ENCODE measurements at places on chromosomes 4 and X.

- DNase-seq: no peak
These were observed 8.1 kb downstream of the RAPGEF2 start for GRCh38 chr4:159110961-159111360.

- DNase-seq: peak; percentile 51
These were observed 607 bp upstream of the SCOC start for GRCh38 chr4:140372751-140373327.

GRCh38 chr4:123479944-123480343, 83.3 kb downstream of the SPRY1 start:
- DNase-seq: no peak

DNA sequence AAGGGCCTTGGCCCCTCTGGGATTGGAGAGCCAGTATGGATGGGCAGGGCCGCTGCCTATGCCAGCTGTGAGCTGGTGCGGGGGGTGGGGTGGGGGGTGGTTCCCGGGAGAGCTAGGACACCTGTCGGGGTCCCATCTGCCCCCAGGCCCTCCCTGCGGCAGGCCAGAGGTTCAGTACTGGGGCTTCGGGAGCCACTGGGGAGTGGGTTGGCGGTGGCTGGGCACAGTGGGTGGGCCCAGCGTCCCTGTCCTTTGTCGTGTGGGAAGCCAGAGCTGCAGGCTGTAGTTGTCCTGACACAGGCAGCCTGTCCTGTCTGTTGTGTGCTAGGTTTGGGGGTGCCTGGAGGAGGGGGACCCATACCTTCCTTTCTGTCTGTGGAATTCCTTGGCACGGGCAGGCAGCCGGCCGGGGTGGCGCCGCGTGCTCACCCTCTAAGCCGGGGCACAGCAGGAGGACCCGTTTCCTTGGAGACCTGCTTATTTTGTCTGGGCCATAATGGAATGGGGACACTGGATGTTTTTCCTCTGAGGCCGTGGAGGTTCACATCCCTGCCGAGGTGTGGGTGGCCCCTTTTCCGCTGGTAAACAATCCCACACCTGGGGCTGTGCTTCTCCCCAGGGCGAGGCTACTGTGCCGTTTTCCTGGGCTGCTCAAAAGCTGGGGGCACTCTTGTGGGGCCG, 14.8 kb downstream of the DOK7 start:
- no peak for DNase-seq

DNA sequence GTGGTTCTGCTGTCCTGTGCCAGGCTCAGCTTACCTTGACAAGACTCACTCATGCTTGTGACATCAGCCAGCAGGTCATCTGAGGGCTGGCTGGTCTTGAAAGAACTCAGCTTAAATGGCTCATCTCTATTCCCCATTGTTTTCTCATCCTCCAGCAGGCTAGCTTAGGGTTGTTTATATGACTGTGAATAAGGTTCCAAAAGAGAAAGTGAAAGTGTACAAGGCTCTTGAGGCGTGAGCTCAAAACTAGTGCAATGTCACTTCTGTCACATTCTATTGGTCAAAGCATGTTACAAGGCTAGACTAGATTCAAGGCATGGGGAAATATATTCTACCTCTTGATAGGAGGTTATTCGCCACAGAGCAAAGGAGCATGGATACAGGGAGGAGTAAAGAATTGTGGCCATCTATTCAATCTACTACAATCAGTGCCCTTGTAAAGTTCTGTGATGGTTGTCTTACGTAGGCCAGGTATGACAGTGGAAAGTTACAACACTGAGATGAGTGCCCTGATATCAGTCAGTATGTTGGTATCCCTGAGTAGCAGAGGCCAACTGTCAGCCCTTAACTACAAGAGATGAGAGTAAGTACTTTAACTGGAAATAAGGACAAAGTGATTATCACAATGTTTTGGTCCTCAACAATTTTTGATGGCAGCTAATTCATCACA, 19.8 kb upstream of the TMLHE start:
- no peak for DNase-seq

- no peak for DNase-seq
These were observed 821 bp upstream of the NALF2 start for GRCh38 chrX:69503228-69503781.

DNA sequence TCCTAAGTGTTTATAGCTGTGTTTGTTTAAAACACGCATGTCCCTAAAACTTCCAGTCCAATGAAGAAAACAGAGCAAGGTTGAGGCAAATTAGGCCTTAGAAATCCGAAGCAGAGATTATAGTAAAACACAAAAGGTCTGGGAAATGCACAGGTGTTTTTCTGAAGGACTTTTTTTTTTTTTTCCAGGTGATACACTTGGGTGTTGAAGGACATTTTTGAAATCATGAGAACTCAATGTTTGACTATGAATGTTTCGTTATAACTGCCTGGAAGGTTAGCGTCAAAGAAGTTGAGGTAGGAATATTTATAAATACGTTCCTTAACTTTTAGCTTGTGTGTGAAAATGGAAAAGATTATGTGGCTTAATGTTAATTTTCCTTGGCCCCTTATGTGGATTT, 45.5 kb downstream of the FHIP1A start:
- no peak for DNase-seq

GRCh38 chrX:150870029-150870428, 28.4 kb downstream of the CD99L2 start:
- DNase-seq: no peak

DNA sequence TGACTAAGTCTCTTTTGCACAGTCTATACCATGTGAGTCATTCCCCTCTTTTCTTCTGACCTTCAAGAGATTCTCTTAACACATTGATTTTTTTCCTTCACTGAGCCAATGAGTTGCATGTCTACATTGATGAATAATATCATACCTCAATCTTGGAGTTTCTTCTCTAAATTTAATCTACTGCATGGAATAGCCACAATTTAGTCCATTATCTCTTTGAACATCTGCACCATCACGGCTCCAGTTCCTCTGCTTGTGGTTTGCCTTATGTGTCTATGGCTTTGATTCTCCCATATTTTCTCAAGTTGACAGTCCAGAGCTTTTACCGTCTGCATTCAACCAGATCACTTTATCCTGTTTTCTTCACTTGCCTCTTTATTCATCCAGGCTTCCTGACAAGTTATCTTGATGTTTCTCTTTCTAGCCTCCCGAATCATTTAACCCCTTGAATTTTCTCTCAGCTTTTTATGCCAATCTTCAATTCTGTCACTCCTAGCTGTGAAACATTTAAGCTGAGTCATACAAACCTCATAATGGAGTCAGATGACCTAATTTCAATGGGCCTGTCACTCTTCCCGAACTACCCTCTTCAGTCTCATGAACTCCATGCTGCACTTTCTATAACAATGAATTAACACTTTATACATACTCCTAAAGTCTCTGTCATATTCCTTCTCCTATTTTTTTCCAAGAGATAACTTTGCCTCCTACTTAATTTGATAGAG, 222.3 kb downstream of the CPE start:
- DNase-seq: no peak

DNA sequence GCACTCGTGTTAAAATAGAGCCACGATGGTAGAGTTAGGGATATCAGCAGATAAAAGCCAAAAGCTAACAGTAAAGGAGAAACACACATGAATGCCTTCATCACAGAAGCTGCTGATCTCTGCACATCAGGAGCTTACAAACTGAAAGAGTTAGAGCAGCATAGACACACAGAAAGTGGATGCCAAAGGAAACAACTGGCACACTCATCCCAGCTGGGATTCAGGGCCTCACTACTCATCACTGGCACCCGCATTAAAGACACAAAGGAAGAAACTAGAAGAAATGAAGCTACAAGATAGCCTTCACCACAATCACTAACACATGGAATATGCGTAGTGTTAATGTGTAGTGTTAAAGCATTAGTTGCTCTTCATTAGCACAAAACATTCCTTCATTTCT, 156.4 kb upstream of the TBL1X start:
- DNase-seq: no peak

DNA sequence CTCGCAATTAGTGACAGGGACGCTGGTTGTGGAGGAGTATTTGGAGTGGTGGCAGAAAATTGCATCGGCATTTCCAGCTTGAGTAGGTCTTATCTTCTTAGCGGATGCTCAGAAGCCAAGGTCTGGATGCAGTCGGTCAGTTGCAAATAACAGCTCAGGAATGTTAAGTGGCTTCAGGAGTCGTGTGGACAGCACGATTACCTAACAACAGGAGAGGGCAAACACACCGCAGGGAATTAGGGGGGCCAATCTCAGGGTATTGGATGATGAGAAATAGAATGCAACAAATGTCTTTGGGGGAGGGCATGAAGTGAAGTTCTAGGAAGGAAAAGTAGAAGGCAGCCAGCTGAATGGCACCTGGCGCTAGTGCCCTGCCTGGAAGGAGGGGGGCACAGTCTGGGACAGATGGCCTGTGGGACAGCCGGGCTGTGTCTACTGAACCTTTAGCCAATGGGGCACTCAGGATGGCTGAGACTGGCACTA, 11.8 kb downstream of the RASL11B start:
- no peak for DNase-seq

GRCh38 chr4:159413306-159413943, 310.5 kb downstream of the RAPGEF2 start:
- no peak for DNase-seq

GRCh38 chrX:97547877-97548578, 664.3 kb downstream of the RPA4 start:
- DNase-seq: no peak

- no peak for DNase-seq
These were observed 1.1 kb upstream of the AP1S2 start for GRCh38 chrX:15855568-15856221.

All from GM12864 (cell line).